ENCODE measurements at places on chromosomes 3 and 15.

DNA sequence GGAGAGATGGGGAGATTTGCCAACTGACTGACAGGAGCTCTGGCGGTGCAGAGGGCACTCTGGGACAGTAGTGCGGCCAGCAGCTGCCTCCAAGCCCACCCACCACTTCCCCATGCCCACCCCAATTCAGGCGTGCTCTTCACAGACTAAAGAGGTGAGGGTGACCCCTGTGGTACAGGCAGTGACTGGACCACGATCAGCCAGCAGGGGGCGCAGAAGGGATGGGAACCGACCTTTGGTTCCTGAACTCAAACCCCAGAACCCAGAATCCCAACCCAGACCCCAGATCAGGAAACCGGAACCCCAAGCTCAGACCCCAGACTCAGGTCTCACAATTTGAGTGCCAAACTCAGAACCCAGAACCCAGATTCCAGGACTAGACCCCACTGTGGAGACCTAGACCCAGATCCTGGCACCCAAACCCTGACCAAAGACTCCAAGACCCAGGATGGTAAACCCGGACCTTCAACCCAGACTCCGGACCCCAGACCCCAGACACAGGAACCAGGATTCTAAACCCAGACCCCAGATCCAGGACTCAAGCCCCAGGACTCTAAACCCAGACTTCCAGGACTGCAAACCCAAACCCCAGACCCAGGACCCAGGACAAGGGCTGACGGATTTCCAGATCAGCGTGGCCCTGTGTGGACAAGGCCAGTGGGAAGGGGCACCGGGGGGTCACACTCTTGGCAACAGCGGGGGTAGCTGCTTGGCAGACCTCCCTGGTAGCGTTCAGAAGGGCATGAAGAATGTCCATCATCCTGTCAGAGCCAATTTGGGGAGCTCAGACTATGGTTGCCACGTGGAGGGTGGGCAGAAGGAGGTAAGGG, 3.7 kb upstream of the MYL3 start:
- DNase-seq = peak; percentile 58

DNA sequence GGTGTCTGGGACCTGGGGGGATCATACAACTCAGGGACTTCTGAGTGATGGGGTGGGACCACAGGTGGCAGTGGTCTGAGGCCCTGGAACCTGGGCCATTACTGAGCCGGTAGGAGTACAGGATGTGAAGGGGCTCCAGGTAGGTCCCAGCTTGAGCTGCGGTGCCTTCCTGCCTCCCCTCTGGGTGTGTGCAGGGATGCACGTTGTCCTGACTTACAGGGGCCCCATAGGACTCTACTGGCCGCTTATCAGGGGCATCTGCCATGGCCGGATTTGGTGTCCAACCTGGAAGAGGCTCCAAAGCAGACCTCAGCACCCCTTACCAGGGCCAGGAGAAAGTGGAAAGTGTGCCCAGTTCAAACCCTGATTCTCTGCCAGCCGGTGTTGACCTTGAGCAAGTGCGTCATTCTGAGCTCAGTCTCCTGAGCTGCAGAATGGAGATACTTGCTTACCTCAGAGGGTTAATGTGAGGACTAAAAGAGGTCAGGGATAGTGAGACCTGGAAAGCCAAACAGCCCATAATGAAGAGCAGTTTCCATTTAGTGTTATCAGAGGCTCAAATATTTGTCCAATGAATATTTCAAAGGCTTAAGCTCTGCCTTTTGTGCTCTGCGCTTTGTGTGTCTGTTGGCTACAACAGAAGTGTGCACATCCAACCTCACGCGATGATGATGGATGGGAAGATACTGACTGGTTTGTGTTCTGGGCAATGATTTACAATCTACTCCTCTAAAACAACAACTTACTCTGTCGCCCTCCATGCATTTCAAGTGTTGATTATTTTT, 35.4 kb upstream of the ESYT3 start:
- DNase-seq = no peak

- no peak for DNase-seq
Observed at GRCh38 chr15:62969442-62970089, 73.0 kb upstream of the TPM1 start.

DNA sequence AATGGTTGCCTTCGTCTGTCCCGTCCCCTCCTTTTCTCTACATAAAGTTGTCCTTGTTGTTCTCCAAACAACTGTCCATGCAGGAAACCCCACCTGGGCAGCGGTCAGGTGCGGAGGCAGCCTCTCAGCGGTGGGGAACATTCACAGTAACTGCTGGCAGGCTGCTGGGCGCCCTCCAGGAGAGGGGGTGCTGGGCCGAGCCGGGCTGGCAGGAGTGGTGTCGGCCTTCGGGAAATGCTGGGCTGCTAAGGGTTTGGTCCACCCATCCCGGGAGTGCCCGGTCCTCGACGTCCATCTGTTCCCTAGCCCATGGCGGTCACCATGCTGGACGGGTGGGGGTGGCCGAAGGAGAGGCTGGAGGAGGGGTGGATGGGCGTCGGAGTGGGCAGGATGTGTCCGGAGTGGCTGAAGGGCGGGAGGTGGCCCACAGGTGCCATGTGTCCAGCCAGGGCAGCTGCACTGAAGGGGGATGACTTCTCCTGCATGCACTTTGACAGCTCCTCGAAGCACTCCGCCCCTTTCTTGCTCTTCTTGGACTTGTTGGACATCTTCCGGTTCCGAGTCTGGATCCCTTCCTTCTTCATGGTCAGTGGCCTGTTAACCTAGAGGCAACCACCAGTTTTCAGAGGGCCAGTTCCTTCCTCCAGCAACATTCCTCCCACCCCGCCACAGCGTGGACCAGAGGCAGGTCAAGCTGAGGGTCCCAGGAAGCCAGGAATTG, 12.1 kb downstream of the GATA2 start:
- DNase-seq = no peak

- peak; percentile 8 for DNase-seq
Observed at GRCh38 chr3:186825294-186825821, 17.2 kb upstream of the ADIPOQ start.
